ENCODE measurements at places on chromosomes 11 and 22.

DNA sequence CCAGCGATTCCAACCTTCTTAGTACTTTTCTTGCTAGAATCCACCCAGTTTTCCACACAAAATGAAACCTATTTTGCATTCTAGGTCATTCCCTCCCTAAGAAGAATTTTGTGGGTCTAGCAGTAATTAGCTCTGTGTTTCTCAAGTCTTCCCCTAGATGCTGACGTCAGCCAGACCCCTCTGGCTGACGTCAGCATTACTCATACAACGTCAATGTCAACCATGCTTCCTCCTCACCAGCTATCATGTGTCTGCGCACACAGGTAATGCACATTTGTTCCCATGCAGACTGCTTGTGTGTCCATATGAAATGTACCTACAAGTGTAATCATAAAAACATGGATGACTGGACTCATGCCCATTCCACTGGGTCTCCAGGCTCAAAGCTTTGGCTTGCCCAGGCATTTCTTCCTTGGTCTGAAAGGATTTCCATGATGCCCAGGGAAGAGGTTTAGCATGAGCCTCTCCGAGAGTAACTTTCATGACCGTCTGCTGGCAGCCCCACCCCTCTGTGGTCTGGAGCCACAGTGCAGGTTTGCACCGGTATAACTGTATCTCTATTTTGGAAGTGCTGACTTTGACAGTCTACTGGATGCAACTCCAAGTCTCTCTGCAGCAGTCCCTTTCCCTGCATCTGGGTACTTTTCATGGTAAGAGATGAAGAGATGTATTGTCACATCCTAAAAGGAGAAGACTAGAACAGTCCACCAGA, 58.6 kb downstream of the DSCAML1 start:
- no peak for DNase-seq

DNA sequence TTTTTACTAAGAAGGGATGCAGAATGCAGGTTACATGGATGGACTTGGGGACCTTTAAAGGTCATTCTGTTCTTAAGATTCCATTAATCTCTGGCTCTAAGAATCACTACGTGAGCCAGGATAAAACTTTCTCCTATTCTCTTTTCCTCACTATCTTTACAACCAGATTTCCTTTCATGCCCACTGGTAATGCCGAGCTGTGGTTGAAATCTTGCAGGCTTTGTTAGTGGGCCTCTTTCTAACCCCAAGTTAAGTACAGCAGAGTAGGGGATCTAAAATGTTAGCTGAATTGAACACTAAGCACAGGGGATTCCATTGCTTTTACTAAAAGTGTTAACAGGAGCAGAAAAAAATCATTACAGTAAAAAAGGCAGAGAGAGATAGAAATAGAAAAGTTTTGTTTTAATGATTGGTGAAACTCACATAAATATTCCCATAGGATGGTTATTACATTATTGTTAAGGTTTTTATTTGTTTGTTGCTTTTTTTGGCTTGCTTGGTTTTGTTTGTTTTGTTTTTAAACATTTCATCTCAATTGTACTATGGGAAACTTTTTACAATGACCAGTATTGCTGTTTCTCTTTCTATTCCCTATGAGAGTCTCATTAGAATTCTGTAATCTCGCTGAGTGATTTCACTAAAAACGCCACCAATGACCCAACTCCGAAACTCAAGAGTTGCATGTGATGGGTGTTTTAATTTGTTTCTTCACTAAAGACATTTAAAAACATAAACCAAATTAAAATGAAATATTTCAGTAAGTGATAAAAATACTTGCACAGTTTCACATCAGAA, 54.1 kb upstream of the HTATIP2 start:
- DNase-seq = no peak

DNA sequence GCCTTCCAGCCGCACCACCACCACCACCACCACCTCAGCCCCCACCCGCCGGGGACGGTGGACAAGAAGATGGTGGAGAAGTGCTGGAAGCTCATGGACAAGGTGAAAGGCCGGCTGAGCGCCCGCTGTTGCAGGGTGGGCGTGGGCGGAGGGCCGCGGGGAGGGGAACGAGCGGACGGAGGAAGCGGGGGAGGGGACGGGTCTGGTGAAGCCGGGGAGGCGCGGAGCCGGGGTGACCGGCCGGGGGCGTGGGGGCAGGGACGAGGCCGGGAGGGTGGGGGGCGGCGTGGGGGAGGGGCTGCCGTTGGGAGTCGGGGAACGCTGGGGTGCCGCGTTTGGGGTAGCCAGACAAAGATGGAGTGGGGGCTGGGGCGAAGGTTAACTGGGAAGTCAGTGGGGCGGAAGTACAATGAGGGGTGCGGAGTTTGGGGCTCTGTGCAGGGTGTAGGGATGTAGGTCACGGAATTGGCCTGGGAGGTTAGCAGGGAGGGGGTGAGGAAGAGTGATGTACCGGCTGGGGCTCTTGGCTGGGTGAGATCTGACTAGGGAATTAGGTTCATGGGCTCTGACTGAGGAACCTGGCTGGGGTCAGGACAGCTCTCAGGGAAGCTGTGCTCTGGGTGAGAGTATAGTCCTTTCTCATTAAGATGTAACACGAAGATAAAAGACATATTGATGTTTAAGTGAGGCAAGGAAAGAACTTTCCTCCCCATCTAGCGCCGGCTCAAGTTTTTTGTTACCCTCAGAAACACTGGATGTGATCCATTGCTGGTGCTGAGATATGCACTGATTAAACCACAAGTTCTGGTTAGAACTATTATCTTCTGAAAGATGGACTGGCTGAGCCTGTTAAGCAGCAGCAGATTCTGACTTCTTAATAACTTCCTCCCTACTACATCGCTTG, 624 bp downstream of the CBL start:
- no peak for DNase-seq

GRCh38 chr11:35540526-35540925, 15.1 kb upstream of the PAMR1 start:
- DNase-seq = no peak

DNA sequence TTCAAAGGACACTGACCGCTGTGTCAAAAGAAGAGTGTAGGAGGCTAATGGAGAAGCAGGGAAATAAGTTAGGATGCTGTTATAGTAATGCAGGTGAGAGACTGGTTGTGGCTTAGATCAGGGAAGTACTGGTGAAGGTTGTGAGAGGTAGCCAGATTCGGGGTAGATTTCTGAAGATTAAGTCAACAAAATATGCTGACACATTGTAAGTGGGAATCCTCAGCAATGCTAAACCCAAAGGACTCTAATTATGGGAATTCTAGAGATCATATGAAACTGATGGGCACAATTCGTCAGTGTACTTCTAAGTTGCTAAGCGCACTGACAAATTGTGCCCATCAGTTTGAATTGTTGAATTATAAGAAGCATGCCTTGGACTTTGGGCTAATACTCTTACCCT, 10.0 kb downstream of the ZNF143 start:
- DNase-seq = no peak

- DNase-seq = peak; percentile 8
Measured at GRCh38 chr11:123690485-123690884, 36.1 kb upstream of the SCN3B start.

DNA sequence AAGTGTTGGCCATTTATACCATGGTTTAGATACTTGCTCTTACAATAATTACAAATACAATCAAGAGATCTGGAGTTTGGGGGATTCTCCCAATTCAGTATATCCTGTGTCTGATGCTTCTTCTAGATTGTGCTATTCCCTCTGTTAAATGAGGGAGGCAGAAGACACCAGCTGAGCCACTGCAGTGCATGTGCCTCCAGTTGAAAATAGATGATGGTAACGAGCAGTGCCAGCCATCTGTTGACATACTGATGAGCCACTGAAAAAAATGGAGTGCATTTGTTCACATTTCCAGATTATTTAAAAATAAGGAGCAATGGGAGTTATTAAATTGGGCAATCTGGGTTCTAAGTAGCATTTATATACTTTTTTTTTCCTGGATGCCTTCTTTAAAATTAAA, 1428.0 kb upstream of the TENM4 start:
- DNase-seq = no peak

GRCh38 chr11:87127101-87127500, 89.4 kb downstream of the TMEM135 start:
- DNase-seq = no peak

DNA sequence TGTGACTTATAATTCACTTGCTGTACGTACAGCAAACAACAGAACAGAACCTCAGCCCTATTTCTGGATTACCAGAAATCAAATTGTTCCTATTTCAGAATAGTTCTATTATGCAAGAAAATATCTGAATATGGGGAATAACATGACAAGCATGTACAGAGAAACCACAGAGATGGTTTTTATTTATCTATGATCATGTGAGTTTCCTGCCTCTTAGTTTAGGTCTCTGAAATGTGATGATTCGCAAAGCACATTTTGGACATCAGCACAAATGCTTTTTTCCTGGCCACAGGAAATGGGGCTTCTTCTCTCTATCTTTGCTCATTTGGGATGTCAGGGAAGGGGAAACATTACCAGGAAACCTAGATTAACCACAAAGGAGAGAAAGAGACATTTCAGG, 266.7 kb upstream of the CTSC start:
- no peak for DNase-seq

GRCh38 chr22:44071781-44072326, 47.8 kb downstream of the PARVB start:
- no peak for DNase-seq

- DNase-seq = no peak
Measured at GRCh38 chr22:45891996-45892621, 84.9 kb downstream of the WNT7B start.

DNA sequence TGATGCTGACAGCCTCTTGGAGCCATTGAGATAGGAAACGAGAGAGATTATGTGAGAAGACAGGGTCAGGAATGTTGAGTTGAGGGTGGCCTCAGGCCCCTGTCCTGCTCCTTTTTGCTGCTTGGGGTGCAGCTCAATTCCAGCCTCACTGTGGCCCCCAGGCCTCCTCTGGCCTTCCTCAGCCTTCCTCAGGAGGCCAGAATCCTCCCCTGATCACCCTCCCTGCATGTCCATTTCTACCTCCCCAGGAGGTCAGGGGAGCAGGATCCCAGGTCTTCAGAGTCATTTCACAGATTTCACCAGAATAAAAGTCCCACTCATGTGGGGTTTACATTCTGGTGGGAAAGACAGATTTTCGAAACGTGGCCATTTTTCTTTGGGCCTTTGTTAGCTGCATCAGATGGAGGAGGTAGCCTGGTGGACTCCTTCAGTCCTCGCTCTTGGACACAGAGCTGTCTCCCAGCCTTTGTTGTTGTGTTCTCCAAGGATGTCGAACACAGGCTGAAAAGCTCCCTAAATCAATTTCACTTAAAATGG, 2.2 kb upstream of the KCNQ1OT1 start:
- no peak for DNase-seq

DNA sequence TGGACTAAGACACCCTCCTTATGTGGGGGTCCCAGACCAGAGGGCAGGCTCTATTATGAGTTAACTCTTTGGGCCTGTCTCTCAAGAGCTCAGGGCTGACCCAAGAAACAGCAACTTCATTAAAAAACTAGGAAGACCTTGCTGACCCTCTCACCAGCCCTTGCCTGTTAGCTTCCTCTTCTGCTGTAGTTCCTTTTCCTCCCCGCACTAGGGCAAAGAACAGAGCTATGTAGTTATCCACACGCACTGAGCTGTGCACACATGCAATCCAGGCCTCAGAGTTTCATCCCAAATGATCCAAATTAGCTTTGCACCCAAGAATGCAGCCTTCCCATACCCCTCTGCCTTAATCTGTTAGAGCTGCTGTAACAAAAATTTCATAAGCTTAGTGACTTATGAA, 539.6 kb upstream of the CADM1 start:
- DNase-seq = no peak
